Tracheal epithelial cell (primary cell): ENCODE measurements at places on chromosomes 5 and 9. TPM values are rescaled to one million over a fixed set of nuclear protein-coding genes. Genes with fewer than 3 reads are reported as not detected.

ECPAS gene
- total RNA-seq = 79.9 and 94.9 TPM in 2 replicates

OTP gene
- not detected in 2 replicates for total RNA-seq

PDGFRB gene
- under 0.01 and 0.24 TPM in 2 replicates for total RNA-seq

SHROOM1 gene
- 1.2 and 4.9 TPM in 2 replicates for total RNA-seq
